ENCODE measurements at places on chromosomes 6 and 20.

DNA sequence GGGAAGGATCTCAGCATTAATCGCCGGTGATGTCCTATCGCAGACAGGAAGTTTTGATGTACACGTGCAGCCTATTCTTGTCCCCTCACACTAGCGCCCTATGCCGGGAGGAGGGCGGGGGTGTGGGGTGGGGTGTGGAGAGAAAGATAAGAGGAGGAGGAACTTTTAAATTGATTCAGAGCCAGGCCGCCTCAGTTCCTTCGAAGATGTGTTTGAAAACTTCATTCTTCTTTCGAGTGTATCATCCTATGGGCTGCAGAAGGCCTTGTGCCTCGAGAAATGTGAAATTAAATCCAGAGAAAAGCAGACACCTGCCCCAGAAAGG is 2.5 kb upstream of the POU3F2 start:
- DNase-seq = no peak

DNA sequence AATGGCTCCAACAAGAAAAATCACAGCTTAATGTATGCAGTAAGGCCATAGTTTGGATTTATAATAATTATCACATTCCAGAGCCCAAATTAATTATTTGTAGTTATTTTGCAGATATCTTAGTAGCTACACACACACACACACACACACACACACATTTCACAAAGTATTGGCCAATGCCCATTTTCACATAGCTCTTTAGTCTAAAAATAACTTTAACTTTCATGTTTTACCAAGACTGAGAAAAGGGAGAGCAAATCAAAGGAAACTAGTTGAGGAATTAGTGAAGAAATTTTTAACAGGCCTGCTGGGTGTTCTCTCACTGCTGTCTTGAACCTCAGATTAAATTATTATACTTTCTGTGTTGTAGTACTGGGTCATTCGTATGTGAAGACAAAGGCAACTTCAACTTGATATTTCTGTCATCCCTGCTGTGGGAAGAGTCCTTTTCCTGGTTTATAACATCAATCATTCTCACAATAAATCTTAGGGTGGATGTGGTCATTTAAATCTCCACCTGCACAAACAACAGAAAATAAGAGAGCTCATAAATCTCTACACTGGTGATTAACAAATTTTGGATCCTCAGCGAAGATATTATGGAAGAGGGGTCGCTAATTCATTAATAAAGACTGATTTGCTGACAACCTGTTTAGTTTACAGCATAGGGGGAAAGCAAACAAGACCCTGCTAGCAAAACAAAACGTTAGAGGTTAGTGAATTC is 1.6 kb upstream of the TCF21 start:
- DNase-seq = no peak

DNA sequence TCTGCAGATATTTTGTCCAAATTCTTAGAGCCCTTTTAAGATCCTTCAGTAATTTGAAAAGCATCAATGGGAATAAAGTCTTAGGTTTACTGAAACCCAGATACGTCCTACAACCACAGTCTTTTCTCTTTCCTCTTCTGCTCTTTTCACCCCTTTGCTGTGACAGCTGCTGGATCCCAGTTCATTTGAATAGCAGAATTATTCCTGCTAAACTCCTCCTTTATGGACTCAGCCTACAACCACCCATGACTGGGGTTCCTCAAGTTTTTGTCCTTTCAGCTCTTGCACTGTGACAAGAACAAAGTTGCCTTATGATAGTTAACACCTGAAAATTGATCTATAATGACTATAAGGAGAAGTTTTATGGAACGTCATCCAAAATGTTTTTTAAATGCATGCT is 237.5 kb downstream of the EYA4 start:
- no peak for DNase-seq

DNA sequence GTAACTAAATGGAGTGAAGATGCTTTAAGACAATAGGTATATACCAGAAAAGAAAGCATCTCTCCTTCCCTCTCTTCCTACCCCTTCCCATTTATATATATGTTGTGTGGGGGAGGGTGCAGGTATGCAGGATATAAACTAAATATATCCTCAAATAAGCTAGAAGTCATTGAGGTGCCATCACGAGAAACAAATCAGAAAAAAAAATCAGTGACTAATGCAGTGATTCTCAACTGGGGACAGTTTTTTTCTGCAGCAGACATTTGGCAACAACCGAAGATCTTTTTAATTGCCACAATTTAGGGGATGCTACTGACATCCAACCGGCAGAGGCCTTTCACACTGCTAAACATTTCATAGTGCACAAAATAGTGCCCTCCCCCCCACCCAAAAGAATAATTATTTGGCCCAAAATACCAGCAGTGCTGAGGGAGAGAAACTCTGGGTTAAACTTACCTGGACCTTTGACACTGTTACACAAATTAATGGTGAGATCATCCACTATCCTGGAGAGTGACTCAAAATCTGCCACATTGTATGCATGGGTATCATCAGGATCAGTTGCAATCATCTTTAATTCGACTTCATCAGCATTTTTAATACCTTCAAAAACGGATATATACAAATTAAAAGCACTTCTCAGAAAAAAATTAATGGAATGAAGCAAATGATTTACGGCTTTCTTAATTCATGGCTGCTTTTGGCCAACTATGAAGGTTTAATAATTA is 55.0 kb downstream of the COL12A1 start:
- no peak for DNase-seq

DNA sequence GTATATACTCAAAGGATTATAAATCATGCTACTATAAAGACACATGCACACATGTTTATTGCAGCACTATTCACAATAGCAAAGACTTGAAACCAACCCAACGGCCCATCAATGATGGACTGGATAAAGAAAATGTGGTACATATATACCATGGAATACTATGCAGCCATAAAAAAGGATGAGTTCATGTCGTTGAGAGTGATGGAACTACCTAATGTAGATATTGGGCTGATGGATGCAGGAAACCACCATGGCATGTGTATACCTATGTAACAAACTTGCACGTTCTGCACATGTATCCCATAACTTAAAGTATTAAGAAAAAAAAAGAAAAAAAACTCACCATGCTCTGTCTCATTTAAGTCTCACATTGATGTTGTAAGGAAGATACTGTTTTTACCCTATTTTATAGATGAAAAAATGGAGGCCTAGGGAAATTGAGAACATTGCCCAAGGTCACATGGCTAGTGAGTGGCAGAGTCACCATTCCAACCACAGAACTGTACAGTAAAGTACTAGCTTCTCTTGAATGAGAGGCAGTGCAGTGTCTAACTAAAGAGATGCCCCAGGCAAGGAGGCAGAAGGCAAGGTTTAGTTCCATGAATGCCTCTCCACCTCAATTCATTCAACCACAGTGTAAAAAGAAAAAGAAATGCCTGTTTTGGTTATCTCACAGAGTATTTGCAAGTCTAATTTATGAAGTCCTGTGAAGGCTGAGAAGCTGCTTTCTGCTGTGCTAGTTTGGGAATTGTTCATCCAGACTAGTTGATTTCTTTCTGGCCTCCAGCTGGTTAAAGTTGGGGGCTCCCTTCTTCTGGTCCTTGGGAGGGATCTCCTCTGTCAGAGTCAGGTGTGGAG is 68.2 kb downstream of the FIG4 start:
- DNase-seq = no peak

GRCh38 chr6:16205377-16206144 is 32.8 kb upstream of the GMPR start:
- DNase-seq = peak; percentile 96

GRCh38 chr6:29201966-29202365 is 31.3 kb downstream of the OR2J2 start:
- DNase-seq = no peak

- no peak for DNase-seq
Measured at GRCh38 chr6:9484686-9485085, 930.2 kb downstream of the TFAP2A start.

- peak; percentile 66 for DNase-seq
Measured at GRCh38 chr6:158653577-158654354, 3.9 kb downstream of the SYTL3 start.

DNA sequence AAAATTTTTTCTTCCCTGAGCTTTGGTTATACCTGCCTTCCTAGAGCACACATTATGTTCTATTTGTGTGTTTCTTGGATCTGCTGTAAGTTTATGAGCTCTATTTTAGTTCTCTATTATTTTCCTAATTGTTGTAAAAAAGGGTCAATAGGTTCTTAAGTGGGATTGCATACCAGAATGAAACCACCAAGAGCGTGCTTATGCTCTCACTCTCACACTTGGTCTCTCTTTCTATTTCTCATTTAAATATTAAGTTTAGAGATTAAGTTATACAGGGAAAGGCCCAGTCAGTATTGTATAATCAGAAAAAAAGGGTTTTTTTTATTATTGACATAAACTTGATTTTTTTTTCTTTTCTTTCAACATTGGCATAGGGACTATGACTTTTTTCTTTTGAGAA is 96.8 kb downstream of the RIMS1 start:
- DNase-seq = no peak

- DNase-seq = peak; percentile 82
Measured at GRCh38 chr6:136037876-136038460, 186.5 kb downstream of the PDE7B start.

GRCh38 chr20:1830240-1830639 is 65.0 kb upstream of the SIRPA start:
- DNase-seq = peak; percentile 94
